ENCODE measurements at places on chromosomes 16 and 17.

- no peak for DNase-seq
Observed at GRCh38 chr16:12542818-12543699, 260.6 kb downstream of the CPPED1 start.

DNA sequence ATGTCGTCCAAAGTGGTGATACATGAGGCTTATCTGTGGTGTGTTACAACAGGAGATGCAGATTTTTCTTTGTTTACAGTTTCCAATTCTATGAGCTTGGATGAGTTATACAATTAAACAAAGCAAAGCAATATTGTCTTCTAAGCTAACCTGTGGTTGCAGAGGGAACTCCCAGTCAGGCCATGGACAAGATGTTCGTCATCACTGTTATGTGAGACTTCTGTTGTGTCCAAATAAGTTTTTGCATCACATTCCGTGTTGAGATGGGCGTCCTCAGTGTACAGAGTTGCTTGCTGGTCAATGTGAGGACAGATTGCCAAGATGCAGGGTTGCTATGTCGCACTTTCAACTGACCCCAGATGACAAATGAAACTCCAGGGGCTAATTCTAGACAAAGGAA lies 189.3 kb downstream of the IRF8 start:
- no peak for DNase-seq

DNA sequence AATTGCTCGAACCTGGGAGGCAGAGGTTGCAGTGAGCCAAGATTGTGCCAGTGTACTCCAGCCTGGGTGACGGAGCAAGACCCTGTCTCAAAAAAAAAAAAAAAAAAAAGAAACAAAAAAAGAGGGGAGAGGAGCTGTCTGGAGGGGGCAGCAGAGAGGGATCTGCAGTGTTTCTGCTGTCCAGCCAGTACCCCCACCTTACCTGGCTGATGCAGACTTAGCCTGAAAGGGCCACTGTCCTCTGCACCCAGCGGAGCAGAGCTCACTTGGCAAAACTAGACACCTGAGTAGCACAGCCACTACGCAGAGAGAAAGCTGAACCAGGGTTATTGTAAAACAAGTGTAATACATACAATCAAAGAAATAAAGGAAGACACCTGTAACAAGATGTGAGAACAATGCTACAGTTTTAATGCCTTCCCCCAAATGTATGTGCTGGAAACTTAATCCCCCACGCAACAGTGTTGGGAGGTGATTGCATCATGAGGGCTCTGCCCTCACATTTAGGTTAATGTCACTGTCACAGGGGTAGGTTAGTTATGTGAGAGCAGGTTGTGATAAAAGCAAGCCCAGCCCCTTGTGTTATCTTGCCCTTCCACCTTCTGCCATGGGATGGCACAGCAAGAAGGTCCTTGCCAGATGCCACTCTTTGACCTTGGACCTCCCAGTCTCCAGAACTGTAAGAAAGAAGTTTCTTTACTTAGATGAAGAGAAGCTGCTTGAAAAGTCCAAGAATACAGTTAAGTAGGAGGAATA lies 211.2 kb downstream of the RPTOR start:
- no peak for DNase-seq

DNA sequence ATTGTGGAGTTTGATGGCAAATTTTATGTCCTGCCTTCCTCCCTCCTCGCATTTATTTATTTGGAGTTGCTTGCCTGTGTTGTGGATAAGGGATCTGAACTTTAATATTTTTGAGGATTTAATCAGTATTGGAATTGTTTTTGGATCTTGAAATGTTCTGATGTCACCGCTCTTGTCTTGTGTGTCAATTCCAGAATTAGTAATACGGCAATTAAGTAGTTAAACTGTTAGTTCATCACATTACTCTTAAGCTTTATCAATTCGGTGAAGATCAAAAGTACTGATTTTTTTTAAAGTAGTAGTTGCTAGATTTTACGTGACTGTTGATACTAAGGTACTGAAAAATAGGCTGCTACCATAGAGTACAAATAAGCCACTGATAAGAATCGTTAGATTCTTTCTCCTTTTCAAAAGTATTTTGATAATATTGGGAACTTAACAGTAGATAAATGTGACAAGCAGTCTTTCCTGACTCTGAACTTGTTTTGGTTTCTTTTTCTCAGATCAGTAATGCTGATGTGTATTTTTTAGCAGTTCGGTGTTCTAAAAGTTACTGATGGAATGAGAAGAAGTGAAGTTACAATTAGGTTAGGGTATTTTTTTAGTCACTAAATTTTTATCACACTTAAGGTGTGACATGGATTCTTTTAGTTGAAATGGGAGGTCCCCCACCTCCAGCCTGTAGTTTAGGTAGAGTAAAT lies 2.0 kb downstream of the RBBP6 start:
- DNase-seq = no peak

GRCh38 chr16:86059253-86060171 lies 160.6 kb downstream of the IRF8 start:
- no peak for DNase-seq

- DNase-seq = no peak
Observed at GRCh38 chr17:78346605-78347250, 13.1 kb downstream of the SOCS3 start.

- no peak for DNase-seq
Observed at GRCh38 chr16:72410492-72410891, 238.5 kb upstream of the PMFBP1 start.

DNA sequence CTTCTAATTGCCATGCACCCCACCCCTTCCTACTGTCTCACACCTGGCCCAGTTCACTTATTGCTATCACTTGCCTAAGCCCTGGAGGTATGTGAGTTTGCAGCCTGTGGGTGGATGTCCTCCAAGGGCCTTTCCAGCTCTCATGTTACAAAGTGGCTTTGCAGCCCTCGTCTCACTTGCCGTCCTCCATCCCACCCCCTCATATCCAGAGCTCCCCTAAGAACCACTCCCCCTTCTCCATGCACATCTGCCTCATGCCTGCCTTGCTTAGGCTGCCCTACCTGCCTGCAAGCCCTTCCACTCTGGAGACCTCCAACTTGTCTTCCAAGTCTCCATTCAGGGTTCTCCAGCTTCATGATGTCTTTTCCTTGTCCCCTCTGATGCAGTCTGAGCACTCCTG lies 119.4 kb upstream of the NLRP1 start:
- DNase-seq = no peak

DNA sequence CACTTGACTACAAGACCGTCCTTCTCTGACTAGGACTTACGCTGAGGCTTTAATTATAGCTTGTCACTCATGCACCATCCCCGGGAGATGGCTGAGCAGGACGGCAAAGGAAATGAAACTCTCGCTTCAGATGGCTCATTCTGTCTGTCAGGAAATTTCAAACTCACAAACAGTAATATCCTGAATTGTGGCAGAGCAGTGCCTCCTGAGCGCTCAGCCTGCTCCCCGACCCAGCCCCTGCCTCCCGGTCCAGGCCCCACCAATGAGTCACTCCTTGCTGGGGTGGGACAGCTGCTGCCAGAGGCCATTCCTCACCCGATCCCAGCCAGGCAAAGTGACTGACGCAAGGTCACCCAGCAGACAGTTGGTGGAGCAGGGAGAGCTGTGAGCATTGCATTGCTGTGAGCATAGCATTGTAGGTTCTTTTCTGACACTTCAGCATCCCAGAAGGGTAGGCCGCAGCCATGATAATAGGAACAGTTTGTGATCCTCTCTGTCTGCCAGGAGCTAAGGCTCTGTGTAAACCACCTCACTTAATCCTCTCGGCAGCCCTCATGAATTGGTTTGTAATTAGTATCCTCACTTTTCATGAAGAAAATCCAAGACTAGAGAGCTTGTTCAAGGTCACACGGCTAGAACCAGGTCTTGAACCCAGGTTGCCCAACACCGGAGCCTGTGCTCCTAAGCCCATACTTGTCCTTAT lies 20.9 kb downstream of the CCDC182 start:
- no peak for DNase-seq

- DNase-seq = peak; percentile 83
Observed at GRCh38 chr17:15462976-15463772, 4.2 kb downstream of the CDRT4 start.

DNA sequence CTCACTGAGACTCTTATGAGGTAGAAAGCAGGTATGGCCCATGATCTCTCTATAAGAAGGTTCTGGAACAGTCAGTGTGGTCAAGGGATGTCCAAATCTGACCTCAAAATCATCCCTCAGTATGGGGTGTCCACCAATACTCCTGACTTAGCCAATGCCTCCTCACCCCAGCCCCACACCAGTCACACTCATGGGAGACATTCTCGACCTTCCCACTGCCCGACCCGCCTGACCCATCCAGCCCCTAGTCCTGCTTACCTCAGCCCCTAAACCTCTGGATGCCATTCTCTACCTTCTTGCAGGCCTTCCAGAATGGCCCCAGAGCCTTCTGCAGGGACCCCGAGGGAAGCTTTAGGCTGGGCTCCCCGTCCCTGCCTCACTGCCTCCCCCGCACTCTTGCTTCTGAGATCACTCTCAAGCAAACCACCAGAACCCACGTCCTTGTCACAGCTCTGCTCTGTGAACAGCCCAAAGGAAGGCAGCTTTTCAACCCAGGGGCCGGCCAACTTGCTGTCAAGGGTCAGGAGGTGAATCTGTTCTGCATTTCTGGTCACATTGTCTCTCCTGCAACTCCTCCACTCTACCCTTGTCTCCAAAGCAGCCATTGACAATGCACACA lies 44.9 kb upstream of the RBFOX3 start:
- DNase-seq = no peak

DNA sequence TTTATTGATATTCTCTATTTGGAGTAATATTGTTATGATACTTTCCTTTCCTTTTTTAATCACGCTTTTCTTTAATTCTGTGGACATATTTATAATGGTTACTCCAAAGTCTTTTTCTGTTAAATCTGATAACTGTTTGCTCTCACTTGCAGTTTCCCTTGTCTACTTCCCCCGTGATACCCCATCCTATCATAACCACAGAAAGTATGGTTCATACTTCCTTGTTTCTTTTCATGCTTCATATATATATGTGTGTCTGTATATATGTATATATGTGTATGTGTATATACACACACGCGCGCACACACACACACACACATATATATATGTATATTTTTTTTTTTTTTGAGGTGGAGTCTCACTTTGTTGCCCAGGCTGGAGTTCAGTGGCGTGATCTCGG lies 23.5 kb downstream of the SPECC1 start:
- no peak for DNase-seq

DNA sequence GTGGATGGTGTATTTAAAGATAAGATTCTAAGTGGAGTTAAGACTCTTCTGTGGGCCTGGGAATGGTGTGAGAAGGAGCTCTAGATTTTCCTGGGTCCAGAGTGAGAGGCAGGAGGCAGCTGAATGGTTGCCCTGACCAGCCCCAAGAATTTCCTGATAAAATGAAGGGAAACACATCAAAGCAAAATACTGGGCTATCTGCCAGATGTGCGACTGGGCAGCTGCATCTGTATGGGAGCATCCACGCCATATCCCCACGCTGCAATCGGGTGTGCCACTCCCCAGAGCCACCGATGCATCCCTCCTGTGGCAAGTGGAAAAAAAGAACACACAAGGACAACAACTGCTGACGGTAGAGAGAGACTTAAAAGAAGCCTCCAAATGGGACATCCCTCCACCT lies 84.3 kb upstream of the COX10 start:
- DNase-seq = no peak

DNA sequence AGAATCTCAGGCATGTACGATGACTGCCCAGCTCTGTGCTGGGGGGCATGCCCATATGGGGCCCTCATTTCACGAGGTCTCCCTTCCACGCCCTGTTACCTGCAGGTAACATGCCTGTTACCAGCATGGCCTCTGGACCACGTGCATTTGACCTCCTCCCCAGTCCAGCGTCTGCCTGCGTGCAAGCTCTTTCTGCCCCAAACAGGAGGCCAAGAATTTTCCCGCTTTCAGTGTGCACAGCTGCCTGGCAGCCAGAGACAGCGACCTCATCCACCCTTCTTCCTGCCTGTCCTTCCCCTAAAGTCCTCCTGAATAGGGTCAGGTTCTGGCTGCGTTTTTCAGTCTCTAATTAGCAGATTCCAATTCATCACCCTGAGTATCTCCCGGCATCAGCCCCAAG lies 306.5 kb upstream of the ZFHX3 start:
- DNase-seq = no peak

- no peak for DNase-seq
Observed at GRCh38 chr16:71648162-71648561, 22.2 kb downstream of the MARVELD3 start.

DNA sequence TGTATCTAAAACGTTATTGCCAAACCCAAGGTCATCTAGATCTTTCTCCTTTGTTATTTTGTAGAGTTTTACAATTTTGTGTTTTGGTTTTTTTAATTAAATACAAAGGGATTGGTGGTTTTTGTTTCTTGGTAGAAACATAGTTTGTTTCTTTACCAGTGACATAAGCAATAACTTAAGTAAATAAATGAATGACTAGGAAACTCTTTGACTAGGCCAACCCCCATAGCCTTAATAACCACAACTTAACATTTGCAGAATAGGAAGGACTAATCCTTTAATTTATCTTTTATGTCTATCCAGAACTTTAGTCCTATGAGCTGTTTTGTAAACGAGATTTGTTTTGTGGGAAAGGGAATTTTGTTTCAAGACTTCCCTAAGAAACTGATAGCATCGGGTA lies 162.5 kb downstream of the PRKCA start:
- DNase-seq = peak; percentile 46
